Activated naive CD8-positive, alpha-beta T cell treated with anti-CD3 and anti-CD28 coated beads for 36 hours (primary cell): ENCODE measurements at places on chromosomes 1 and 21. TPM values are rescaled to one million over a fixed set of nuclear protein-coding genes. Genes with fewer than 3 reads are reported as not detected.

The S100A7A gene
- not detected for total RNA-seq

The GBP1 gene
- 146 TPM for total RNA-seq

The SELENOF gene
- total RNA-seq: 139 TPM

The ITLN1 gene
- total RNA-seq: not detected

The EYA3 gene
- total RNA-seq: 30.0 TPM

The CLCNKA gene
- not detected for total RNA-seq

The LRP8 gene
- total RNA-seq: 42.3 TPM

The LCE2B gene
- not detected for total RNA-seq

The NFYC gene
- 58.2 TPM for total RNA-seq

DNA sequence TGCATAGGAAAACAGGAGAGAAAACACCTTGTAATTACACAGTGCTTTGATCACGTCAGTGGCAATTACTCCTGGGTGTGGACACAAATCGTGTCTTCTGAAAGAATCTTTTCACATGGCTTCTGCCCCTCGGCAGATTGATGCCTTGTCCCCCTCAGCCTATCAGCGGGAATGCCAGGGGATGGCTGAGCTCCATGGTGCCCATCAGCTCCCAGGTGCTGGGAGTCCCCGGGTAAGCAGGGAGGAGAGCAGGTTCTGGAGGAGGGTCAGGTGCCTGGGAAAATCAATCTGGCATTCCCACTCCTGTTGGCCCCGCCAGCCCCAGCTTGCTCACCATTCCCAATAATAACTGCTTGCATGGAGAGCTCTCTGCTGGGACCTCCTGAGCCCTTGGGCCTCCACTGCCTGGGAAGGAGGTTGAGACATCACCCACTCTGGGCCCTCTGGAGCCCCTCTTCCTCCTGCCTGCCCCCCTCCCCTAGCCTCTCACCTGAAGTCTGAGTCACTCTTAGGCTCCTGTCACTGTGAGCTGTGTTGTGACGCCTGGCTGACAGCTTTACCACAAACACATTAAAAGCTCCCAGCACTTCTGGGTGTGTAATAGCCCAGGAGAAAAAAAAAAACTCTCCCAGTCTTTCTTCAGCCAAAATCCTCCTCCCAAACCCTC lies 4.9 kb downstream of the CAMK2N1 start:
- DNase-seq: no peak

DNA sequence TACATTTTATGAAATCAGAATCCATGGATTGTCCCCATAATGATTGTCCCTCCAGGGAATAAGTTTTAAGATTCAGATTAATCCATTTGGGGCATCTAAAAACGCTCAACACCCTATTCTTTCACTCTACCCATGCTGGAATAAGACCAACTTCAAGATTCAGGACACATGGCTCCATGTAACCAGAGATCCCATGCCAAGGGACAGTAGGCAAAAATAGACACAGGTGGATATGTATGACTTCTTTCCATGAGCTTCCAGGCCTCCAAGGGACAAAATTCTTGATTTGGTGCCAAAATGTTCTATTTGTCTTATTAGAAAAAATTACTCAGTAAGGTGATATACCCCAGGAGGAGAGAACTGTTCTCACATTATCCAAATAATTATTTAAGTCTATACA lies 178.8 kb downstream of the NRIP1 start:
- DNase-seq: no peak

- DNase-seq: no peak
These were observed 26.9 kb upstream of the RGL1 start for GRCh38 chr1:183778045-183778444.

GRCh38 chr1:166197141-166197540 lies 30.3 kb upstream of the FAM78B start:
- DNase-seq: no peak

DNA sequence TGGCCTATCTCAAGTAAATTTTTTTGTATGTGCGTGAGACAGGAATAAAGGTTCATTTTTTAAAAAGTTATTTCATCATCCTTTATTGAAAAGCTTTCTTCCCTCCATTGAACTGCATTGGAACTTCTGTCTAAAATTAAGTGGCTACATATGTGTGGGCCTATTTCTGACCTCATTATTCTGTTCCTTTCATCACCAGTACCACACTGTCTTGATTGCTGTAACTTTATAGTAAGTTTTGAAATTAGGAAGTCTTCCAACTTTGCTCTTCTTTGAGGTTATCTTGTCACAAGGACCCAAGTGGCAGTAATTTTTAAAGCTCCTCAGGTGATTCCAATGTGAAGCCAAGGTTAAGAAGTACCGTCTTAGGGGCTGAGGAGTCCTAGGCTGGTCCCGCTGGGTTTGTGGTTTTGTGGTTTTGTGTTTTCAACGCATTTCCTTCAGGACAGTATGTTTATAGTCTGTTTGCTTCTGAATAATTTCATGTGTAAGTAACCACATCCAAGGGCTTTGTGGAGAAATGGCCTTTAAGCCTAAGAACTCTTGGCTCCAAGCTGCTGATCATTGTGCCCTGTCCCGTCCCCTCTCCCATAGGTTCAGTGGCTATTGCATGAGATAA lies 12.4 kb upstream of the SCAF4 start:
- DNase-seq: no peak

- DNase-seq: no peak
These were observed at the start of gene EXTL1 for GRCh38 chr1:26021647-26022403. EXTL1 (plus strand) TSS chr1:26021775; CDS start chr1:26022647, 872 bp downstream.

DNA sequence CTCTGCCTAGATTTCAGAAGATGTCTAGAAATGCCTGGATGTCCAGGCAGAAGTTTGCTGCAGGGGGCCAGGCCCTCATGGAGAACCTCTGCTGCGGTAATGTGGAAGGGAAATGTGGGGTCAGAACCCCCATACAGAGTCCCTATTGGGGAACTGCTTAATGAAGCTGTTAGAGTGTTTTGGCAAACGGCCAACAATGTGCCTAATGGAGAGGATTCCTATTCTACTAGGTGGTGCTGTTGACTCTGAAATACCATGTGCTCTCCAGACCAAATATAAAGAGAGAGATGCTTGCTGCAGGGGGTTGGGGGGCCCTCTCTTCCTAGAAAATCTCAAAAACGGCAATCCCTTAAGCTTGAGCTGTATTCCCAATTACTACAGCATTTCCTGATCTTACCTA lies 57.1 kb upstream of the DR1 start:
- no peak for DNase-seq

- DNase-seq: no peak
These were observed 28.8 kb upstream of the PDPN start for GRCh38 chr1:13554798-13555197.

GRCh38 chr1:212514056-212514614 lies 81.4 kb downstream of the NENF start:
- DNase-seq: peak; percentile 12

GRCh38 chr1:158371188-158371953 lies 17.7 kb downstream of the CD1E start:
- DNase-seq: peak; percentile 68

DNA sequence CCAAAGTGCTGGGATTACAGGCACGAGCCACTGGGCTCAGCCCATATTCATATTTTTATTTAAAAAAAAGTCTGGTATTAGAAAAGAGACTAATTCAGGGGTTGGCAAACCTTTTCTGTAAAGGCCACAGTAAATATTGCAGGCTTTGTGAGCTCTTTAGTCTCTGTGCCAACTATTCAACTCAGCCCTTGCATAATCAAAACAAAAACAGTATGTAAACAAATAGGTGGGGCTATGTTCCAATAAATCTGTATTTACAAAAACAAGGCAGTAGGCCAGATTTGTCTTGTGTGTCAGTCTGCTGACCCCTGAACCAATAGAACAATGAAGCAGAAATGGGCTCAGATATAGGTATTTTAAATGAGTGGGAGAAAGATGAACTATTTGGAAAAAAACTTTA lies 49.3 kb downstream of the CDC42BPA start:
- no peak for DNase-seq

GRCh38 chr1:89201106-89201794 lies 2.5 kb upstream of the GBP4 start:
- no peak for DNase-seq

- DNase-seq: no peak
These were observed 53.4 kb upstream of the ACTRT2 start for GRCh38 chr1:2967881-2968280.

- DNase-seq: no peak
These were observed 27.2 kb upstream of the LRRC8C start for GRCh38 chr1:89605692-89606091.

DNA sequence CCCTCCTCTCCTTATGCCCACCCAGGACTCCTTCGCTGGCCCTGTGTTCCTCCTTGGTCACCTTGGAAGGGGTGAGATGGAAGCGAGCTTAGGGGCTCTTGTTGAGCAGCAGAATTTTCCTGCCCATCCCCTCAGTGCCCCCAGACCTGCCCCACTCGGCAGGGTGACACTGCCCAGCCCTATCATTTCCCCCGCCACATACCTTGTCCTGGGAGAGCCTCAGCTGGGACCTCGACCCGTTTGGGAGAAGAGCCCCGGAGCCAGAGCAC lies 1.4 kb upstream of the FNDC5 start:
- DNase-seq: no peak

DNA sequence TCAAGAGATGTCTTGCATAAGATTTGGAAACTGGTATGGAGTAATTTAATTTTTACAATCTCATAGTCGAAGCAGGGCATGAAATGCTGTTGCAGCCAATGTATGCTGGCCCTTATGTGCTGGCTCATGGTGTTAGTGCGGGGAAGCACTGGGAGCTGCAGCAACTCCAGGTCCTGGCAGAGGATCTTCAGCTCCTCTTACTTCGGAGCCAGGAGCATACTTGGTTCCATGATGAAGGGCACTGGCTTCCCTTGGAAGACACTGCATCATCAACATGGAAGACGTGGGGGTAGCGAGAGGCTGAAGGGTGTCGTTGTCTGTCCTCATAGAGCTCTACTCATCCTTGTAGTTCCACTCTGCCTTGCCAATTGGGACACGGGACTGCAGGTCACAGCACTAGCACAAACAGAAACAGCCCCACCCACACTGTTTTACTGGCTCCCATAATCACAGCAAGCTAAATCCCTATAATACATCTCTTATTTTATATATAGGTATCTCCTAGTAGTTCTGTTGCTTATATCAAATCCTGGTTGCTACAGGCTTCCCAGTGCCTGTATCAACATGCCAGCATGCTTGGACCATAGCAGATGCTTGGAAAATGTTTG lies 22.4 kb downstream of the PLA2G2D start:
- DNase-seq: no peak
